ENCODE measurements at places on chromosomes 4 and X. TPM values are rescaled to one million over a fixed set of nuclear protein-coding genes. Genes with fewer than 3 reads are reported as not detected.

DNA sequence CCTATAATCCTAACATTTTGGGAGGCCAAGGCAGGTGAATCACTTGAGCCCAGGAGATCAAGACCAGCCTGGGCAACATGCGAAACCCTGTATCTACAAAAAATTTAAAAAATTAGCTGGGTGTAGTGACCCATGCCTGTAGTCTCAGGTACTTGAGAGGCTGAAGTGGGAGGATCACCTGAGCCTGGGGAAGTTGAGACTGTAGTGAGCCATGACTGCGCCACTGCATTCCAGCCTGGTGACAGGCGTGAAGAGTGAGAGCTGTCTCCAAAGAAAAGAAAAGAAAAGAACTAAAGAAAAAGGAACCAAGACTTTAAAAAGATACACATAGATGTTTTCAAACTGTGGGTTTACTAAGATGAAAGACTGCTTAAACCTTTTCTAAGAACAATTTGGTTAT is 129.0 kb downstream of the SPCS3 start:
- no peak for DNase-seq

CXCL5 gene
- not detected for total RNA-seq

- DNase-seq = no peak
Measured at GRCh38 chr4:84857296-84857695, 109.2 kb downstream of the WDFY3 start.

- DNase-seq = no peak
Measured at GRCh38 chr4:54144661-54145171, 44.8 kb downstream of the GSX2 start.

ATOH1 gene
- not detected for total RNA-seq

- DNase-seq = no peak
Measured at GRCh38 chr4:53489279-53489889, 101.9 kb downstream of the LNX1 start.

DNA sequence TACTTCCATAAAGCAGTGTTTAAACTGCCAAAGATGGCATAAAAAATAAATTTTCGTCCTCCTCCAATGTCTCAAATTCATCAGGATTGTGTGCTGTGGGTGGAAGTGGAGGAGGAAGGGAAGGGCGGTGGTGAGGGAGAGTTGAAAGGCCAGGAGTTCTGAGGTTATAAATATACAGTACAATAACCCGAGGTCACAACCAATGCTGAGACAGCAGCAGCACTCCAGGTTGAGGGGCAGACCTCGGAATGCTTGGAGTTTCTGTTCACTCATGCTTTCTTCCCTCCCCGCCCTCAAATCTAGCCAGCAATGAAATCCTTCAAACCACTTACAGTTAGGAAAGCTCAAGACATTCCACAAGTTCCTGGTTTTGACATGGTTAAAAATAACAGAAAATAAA is 134.0 kb upstream of the SMAD1 start:
- DNase-seq = no peak

KIT gene
- total RNA-seq = 0.73 TPM

GRCh38 chrX:7925867-7926472 is 1.2 kb downstream of the PNPLA4 start:
- DNase-seq = peak; percentile 62

LINC00632 gene
- 37.4 TPM for total RNA-seq

C1GALT1C1 gene
- total RNA-seq = 35.5 TPM

DNA sequence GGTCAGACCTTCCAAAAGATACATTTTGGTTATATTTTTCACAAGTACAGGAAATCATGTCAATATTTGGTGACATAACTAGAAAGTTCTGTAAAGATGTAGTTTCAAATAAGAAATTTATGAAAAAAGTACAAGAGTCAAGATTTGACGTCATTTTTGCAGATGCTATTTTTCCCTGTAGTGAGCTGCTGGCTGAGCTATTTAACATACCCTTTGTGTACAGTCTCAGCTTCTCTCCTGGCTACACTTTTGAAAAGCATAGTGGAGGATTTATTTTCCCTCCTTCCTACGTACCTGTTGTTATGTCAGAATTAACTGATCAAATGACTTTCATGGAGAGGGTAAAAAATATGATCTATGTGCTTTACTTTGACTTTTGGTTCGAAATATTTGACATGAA is 536 bp downstream of the UGT2B7 start:
- no peak for DNase-seq

- DNase-seq = no peak
Measured at GRCh38 chr4:167652267-167652666, 418.0 kb upstream of the SPOCK3 start.

DNA sequence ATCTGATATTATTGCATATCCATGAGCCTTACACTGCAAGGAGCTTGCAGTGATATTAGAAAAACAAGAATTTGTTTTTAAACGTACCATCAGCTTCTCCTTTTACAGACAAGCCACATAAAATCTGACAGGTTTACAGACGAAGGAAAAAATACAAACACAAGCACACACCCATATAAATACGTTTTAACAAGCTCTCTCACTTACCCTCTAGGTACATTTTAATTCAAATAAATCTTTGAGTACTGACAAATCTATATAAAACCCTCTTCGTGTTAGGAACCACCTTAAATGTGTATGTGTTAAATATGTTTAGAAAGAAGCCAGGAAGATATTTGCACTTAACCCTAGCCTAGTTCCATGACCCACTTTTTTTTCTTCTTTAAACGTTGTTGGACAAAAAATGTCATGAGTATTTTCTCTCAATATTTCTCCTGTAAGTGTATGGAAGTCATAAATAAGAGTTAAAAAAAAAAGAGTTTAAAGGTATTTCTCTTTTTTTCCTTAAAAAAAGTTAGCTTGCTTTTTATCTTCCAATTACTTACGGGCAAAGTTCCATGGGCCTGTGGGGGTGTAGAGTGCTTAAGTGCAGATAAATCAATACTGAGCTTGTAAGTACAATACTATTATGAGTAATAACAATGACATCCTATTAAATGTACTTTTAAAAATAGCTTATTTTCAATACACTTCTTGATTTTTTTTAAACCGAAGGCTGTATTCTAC is 1.5 kb downstream of the ARAP2 start:
- DNase-seq = no peak

- DNase-seq = no peak
Measured at GRCh38 chr4:80201252-80202151, 4.2 kb downstream of the PRDM8 start.

GRCh38 chrX:41189156-41189555 is 103.9 kb downstream of the USP9X start:
- no peak for DNase-seq

GLRA2 gene
- not detected for total RNA-seq

DNA sequence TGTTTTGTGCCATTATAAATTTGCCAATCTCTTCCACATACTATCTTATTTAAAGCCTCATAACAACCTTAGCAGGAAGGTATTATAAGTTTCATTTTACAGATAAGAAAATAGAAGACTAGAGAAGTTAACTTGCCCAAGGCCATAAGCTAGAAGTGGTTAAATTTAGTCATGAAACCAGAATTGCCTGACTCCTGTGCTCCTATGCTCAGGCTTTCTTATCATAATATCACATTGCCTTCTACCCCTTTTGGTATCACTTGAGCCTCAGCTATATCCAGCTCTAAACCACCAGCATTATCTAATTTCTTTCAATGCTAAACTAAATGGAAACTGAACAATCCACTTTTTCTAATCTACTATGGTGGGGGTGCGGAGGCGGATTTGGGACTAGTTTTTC is 164.7 kb downstream of the GBA3 start:
- no peak for DNase-seq

GRCh38 chr4:2348786-2349185 is 69.7 kb downstream of the ZFYVE28 start:
- no peak for DNase-seq

- DNase-seq = no peak
Measured at GRCh38 chr4:169312690-169313422, 42.1 kb upstream of the SH3RF1 start.

DNA sequence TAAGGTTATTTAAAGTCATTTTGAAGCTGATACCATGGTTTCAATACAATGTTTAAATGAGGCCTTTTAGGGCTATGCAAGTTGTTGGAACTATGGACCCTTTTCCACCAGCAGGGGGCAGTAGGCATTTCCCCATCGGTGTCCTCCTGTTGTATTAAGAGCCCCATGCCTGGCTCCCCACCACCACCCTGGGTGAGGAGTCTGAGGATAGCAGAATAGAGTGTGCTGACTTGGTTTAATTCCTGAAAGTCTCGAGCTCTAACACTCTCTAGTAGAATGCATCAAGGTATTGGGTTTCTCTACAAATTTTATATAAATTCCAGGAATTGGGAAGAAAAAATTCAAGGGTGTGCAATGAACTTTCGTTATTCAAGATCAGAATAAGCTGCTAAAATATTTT is 234.8 kb upstream of the JADE1 start:
- DNase-seq = peak; percentile 74

- DNase-seq = no peak
Measured at GRCh38 chr4:155705664-155706063, 39.0 kb downstream of the GUCY1A1 start.

SHROOM3 gene
- total RNA-seq = not detected

DNA sequence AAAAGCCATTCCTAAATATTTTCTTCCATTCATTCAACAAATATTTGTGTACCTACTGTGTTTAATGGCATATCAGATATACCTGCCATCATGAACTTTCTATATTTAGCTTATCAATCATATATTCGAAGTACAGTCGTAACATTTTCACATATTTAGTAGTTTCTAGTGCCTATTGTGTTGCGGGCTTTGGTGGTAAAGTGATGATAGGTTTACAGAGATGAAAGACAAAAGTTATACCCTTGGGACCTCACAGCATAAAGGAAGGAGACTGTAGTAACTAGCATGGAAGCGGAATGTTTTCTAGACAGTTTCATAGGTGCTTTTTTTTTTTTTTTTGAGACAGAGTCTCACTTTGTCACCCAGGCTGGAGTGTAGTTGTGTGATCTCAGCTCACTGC is 39.5 kb downstream of the RBPJ start:
- no peak for DNase-seq

DNA sequence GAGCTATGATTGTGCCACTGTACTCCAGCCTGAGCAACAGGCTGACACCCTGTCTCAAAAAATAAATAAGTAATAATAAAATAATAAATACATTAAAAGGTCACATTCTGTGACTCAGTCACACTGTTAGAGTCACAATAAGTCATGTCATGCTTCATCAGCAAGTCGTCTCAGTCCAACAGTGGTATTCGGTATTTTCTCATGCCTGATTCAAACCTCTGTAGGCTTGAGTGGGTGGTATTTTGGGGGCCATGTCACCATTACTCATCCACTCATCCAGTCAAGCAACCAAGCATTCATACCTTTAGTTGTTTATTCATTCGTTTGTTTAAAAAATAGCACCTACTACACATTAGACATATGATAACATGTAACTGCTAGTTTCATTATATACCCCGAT is 46.9 kb downstream of the SUPT20HL2 start:
- DNase-seq = no peak

GRCh38 chr4:74397748-74398426 is 32.9 kb downstream of the EREG start:
- DNase-seq = no peak

- DNase-seq = no peak
Measured at GRCh38 chr4:170083541-170083940, 6.2 kb downstream of the AADAT start.

FAM90A26 gene
- total RNA-seq = not detected

DNA sequence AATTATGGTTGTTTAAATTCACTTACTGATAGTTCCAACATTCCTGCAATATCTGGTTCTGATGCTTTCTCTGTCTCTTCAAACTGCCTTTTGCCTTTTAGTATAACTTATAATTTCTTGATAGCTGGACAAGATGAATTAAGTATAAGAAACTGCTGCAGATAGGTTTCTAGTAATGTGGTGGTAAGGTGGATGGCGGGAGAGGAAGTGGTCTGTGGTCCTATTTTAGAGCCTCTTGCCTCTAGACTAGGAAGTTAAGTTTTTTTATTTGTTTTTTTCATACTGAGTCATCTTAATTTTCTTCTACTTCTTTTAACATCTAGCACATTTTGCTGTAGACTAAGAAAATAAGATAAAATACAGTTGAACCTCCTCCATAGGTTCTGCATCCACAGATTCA is 310.0 kb downstream of the SLITRK2 start:
- DNase-seq = no peak

- no peak for DNase-seq
Measured at GRCh38 chr4:169745291-169745690, 12.5 kb downstream of the HPF1 start.

APLN gene
- total RNA-seq = 0.15 TPM

- no peak for DNase-seq
Measured at GRCh38 chr4:70564033-70564432, 28.0 kb upstream of the AMBN start.

- DNase-seq = no peak
Measured at GRCh38 chr4:59650861-59651260, 1549.3 kb upstream of the ADGRL3 start.

- no peak for DNase-seq
Measured at GRCh38 chrX:101229170-101229569, 9.6 kb downstream of the DRP2 start.

DNA sequence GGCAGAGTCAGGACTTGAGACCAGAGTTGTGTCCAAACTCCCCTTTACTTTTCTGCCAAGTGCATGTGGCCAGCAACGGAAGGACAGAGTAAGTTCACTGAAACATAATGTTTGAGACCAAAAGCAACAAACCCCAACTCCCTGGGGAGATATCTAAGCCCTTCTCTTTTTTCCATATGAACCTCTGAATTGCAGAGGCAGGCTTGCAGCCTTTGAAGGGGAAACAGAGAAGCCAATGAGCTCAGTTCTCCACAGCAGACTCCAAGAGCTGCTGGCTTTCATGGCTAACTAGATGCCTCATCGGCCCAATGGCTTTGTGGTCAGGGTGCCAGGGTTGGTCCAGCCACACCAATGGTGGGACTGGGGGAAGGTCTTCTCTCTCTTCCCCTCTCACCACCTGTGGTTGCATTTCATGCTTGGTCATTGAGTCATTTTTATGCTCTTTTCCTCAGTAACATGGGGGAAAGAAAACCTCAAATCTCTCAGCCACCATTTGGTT is 34.0 kb downstream of the STARD8 start:
- no peak for DNase-seq

NIPAL1 gene
- 0.60 TPM for total RNA-seq

SLC10A7 gene
- total RNA-seq = 18.9 TPM

NAP1L3 gene
- total RNA-seq = 1.3 TPM

- no peak for DNase-seq
Measured at GRCh38 chrX:2931612-2932011, 2.5 kb upstream of the ARSD start.

Measured in activated CD4-positive, alpha-beta memory T cell treated with anti-CD3 and anti-CD28 coated beads, Interleukin-2, amount 10 ng/mL, durations not matched to agents 7 days and 5 days (primary cell).